ENCODE measurements at places on chromosomes 7 and 10.

DNA sequence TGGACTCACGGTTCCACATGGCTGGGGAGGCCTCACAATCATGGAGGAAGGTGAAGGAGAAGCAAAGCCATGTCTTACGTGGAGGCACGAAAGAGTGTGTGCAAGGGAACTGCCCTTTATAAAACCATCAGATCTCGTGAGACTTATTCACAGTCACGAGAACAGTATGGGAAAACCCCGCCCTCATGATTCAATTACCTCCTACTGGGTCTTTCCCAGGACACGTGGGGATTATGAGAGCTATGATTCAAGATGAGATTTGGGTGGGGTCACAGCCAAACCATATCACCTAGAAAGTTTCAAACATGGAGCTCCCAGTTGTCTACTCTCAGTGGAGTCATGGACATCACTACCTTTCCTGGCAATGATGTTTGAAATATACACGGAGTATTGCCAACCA is 49.6 kb downstream of the CYCS start:
- DNase-seq, result no peak

DNA sequence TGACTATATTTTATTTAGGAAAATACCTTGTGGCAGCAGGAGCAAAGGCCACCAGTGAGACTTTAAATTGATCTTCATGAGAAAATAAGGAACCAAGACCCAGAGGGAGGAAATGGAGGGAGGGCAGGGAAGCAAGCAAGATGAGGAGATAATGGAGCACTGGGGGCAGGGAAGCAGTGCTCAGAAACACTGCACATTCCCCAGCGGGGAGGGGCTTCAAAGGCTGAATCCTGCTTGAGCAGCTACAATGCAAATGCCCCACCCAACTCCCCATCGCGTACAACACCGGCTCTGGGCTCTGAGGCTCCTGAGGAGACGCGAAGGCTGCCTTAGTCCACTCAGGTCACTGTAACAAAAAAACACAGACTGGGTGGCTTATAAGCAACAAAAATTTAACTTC is 503.8 kb downstream of the GRID1 start:
- DNase-seq, result no peak

DNA sequence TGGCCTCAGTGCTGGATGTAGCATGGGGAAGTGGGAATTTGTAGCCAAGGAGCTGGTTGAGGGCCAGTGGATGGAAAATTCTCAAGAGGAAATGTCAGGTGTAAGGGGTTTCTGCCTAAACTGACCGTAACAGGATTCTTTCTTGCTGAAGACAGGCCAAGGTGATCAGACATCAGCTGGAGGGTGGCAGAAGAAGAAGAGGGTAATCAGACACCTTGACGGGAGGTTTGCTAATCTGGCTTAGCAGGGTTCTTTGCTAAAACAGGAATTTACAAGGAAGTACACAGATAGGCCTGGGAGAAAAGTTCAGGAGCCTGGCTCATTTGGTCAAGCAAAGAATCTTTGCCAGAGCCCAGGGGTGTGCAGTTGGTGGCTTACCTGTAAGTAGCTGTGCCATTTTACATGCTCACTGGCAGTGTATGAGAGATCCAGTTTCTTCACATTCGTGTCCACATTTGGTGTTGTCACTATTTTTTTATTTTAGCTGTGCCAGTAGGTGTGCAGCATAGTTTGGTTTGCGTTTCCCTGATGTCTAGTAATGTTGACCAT is 73.7 kb downstream of the BMPR1A start:
- DNase-seq, result no peak

GRCh38 chr10:71804077-71804476 is 30.8 kb upstream of the VSIR start:
- no peak for DNase-seq

DNA sequence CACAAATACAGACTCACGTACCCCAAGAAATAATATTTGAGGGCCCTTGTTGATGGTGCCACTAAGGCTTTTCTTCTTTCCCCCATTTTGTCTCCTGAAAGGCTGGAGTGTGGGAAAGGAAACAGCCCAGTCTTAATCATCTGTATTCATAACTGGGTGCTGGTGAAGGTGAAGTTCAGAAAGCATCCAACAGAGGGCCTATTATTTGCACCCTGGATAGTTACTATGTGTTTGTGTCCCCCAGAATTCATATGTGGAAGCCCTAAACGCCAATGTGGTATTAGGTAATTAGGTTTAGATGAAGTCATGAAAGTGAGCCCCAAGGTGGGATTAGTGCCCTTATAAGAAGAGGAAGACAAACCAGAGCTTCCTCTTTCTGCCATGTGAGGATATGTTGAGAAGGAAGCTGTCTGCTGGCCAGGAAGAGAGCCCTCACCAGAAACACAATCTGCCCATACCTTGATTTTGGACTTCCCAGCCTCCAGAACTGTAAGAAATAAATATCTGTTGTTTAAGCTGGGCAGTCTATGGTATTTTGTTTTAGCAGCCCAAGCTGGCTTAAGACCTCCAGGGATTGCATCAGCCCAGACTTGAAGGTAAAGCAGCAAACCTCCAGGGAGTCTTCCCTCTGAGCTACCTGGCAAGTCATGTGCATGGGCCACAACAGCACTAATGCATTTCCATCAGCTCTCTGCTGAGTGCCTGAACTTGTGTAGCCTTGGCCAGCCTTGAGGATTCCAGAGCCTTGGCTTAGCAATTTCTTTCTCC is 90.0 kb upstream of the ADRB1 start:
- DNase-seq, result no peak

DNA sequence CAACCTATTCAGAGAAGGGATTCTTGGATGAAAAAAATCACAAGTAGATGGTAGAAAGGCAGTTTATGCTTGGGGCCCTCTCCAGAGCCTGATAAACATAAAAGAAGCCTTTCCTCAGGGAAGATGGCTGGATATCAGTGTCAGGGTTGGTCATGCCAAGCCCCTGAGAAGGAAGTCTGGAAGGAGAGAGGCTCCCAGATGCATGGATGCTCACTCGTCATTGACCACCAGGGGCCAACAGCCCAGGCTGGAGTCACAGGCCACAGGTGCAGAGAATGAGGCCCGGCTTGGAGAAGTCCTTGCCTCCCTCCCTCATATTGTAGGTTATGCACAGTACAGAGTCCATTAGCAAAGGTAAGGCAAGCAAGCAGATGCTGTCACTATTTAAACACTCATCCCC is 506.7 kb downstream of the GRID1 start:
- no peak for DNase-seq

- no peak for DNase-seq
These were observed 58.7 kb downstream of the PTEN start for GRCh38 chr10:87921931-87922688.

- no peak for DNase-seq
These were observed 23.3 kb downstream of the ADAP1 start for GRCh38 chr7:930975-931758.

DNA sequence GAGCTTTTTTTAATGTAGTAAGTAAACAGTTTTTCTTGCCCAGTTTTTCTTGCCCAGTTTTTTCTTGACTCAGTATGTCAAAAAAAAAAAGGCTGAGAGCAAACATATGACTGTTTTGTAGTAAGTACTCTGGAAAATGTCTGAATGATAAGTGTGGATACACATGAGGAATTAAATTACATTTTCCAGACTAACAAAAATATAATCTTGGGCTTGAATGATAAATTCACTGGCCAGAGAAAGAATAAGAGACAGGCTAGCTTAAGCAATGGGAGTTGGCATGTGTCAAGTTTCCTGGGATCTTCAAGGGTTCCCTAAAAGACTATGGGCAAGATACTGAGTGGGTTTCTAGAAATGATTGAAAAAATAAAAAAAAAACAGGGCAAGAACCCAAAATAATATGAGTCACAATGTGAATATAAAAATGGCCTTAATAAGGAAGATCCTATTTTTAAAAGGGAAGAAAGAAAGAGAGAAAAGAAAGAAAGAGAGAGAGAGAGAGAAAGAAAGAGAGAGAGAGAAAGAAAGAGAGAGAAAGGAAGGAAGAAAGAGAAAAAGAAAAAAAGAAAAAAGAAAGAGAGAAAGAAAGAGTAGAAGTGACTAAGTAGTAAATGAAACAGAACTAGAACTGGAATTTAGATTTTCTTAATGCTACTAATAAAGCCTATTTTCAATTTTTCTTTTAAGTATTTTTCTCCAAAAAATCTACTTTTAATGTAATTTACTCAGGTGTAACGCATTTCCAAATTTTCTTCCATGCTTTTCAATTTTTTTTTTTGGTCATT is 60.2 kb downstream of the TFPI2 start:
- DNase-seq, result no peak

GRCh38 chr10:120394446-120394845 is 62.6 kb upstream of the PLPP4 start:
- DNase-seq, result no peak

DNA sequence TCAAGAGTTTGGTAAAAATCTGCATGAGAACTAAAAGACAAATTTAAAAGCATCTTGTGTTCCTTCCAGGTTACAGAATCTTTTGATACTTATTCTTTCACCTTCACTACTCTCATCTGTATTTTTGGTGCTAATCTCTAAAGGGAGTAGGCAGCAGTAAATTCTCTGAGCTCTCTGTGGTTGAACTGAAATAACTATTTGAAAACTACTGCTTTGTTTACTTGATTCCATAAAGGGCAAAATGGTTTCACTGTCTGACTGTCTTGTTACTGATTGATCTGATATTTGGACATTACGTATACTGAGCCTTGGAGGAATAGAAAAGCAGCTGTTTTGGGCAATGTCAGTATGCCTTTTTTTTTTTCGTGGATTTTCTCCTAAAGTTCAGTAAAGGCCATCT is 103.3 kb downstream of the CHRM2 start:
- DNase-seq, result no peak

DNA sequence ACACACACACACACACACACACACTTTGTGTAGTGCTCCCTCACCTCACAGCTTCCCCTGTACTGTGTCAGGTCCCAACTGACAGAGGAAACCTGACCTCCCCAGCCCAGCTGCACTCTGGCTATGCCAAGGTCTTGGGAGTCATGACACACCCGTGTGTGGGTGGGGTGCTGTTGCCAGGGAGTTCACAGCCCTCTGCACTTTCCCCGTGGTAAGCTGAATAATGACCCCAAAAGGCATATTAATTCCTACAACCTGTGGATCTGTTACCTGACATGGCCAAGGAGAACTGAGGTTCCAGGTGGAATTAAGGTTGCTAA is 8.9 kb upstream of the NANOS1 start:
- no peak for DNase-seq

- DNase-seq, result no peak
These were observed 41.6 kb downstream of the SLC39A12 start for GRCh38 chr10:17993361-17993760.

DNA sequence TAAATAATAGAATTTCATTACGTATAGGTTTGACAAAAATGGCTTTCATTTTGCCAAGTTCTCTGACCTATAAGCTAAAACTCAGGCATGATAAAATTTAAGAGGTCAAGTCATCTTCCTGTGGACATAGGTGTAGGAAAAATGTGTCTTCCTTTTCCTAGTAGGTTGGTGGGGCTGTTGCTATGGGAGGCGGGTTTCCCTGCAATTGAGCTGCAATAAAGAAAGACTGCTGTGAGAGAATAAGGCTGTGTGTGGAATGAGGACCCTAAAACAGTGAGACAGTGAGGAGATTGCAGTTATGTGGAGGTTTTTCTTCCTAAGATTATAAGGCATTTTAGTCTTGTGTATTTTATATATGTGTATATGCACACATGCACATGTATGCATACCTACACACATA is 13.0 kb upstream of the SEMA3A start:
- DNase-seq, result no peak

DNA sequence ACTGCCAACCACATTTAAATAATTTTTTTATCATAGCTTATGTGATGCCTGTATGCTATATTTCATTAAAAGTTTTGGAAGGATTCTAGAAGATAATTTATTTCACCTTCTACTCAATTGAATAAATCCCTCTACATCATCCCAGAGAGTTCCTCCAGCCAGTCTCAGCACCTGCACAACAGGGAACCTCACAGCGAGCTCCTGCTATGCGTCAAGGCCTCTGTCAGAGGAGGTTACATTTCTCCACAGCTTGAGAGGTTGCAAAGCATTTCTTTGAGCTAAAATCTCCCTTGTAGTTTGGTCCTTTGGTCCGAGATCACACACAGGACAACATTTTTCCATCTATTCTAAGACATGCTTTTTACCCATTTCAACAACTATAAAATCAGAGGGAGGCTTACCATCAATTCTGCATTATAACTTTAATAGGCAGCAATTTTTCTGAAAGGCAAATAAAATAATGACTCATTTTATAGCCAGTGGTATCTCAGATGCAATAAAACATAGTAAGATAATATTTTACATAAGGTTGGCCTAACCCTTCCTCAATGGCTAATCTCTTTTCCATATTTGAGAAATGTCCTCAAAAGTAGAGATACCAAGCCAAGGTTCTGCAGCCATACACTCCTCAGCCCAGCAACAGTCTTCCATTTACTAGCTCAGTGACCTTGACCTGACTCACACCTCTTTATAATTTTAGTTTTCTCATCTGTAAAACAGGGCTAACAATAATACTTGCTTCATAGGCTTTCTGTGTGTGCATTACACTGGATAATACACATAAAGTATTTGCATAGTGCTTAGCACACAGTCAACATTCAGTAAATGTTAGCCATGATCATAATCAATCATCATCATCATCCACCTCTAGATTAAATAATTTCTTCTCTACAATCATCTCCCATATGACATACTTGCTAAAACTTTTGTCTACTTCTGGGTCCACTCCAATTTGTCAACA is 68.8 kb downstream of the DOCK4 start:
- no peak for DNase-seq

- DNase-seq, result no peak
These were observed 9.7 kb downstream of the SP8 start for GRCh38 chr7:20776942-20777341.

DNA sequence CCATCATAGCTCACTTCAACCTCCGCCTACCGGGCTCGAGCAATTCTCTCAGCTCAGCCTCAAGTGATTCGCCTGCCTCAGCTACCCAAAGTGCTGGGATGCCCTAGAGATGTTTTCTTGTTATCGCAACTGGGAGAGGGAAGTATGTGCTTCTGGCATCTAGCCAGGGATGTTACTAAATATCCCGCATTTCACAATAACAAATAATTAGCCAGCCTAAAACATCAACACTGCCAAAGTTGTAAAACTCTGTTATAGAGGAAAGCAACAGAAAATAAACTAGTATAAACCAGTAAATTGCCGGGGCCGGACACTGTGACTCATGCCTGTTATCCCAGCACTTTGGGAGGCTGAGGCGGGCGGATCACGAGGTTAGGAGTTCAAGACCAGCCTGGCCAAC is 7.2 kb downstream of the INA start:
- DNase-seq, result no peak

DNA sequence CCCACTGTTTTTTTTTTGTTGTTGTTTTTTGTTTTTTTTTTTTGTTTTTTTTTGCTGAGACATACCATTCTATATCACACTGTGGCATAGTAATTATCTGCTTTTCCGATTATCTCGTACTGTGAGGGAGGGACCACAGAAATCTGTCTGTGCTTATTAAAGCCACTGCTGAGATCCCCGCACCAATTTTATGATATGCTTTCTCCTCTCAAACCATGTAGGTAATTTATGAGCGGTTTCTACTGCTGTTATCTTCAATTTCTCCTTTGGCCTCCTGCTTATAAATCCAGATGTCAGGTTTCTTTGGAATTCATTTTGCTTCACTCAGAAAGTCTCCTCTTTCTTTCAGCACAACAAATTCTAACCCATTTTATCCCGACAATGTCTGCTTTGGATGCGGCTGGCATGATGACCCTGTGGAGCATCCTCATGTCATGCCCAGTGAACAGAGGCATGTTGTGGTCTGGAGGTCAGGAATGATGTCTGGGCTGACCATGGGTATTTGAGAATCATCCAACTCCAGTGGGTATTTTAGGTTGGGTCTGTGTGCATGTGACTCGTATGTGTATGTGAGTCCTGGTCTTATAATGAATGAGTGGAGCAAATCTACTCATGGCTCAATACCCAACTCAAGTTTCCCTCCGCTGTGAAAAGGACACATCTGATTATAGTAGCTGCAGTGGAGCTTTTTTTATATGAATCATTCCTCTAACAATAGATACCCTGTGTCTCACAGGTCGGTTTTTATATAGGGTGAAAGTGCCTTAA is 213.4 kb downstream of the GALNT17 start:
- no peak for DNase-seq
